DMS79 treated with DMSO at 0.1 percent for 48 hours (cell line): ENCODE measurements at places on chromosomes 12 and 14.

DNA sequence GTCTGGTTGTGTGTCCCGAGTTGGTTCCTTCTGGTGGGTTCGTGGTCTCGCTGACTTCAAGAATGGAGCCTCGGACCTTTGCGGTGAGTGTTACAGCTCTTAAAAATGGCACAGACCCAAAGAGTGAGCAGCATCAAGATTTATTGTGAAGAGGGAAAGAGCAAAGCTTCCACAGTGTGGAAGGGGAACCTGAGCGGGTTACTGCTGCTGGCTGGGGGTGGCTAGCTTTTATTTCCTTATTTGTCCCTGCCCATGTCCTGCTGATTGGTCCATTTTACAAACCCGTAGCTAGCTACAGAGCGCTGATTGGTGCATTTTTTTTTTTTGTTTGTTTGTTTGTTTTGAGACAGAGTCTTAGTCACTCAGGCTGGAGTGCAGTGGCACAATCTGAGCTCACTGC, 29.3 kb downstream of the FGF6 start:
- DNase-seq, result no peak

DNA sequence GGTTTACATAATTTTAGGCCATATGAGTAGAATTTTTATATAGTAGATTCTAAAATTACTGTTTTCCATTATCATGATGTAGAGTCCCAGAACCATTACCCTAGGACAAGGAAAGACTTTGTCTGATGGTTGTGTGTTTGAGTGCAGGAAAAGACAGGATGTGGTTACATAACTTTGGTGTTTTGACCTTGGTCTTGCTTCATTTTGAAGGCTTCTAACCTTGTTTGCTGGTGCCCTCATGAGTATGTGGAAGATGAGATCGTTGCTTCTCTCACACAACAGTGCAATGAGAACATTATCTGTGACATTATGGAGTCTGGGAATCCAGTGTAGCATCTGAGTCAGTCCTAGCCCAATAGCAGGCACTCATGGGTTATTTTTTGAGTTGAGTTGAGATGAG, 106.2 kb downstream of the IGF1 start:
- DNase-seq, result no peak

DNA sequence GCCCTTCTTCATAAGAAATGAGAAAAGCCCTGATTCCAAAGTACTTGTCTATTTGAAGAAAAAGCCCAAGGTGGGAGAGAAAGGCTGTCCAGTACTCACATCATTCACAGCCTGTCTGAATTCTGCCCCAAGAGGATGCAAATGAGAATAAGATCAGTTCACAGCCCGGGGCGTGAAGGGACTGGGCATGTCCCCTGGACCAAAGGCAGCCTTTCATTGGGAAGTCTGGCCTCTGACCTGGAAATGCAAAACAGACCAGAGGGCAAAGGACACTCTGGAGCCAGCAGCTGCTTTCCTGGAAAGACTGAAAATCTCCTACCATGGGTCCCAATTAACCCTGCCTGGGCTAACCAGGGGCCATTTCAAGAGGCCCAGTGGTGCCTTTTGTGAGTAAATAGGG, 191.2 kb upstream of the PELI2 start:
- DNase-seq, result no peak

GRCh38 chr12:87120440-87120839, 864.2 kb upstream of the MGAT4C start:
- DNase-seq, result no peak

GRCh38 chr14:105591052-105591451, 64.7 kb downstream of the TMEM121 start:
- DNase-seq, result no peak

DNA sequence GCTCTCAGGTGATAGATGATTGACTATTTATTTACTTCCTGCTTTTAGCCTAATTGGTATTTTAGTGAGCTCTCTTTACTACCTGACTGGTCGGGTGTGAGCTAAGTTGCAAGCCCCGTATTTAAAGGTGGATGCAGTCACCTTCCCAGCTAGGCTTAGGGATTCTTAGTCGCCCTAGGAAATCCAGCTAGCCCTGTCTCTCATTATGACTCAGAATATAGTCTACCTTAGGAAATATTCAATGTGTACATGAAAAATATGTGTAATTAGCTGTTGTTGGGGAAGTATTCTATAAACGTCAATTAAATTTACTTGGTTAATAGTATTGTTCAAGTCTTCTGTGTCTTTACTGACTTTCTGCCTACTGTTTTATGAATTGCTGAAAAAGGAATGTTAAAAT, 306.9 kb upstream of the DIO2 start:
- no peak for DNase-seq

DNA sequence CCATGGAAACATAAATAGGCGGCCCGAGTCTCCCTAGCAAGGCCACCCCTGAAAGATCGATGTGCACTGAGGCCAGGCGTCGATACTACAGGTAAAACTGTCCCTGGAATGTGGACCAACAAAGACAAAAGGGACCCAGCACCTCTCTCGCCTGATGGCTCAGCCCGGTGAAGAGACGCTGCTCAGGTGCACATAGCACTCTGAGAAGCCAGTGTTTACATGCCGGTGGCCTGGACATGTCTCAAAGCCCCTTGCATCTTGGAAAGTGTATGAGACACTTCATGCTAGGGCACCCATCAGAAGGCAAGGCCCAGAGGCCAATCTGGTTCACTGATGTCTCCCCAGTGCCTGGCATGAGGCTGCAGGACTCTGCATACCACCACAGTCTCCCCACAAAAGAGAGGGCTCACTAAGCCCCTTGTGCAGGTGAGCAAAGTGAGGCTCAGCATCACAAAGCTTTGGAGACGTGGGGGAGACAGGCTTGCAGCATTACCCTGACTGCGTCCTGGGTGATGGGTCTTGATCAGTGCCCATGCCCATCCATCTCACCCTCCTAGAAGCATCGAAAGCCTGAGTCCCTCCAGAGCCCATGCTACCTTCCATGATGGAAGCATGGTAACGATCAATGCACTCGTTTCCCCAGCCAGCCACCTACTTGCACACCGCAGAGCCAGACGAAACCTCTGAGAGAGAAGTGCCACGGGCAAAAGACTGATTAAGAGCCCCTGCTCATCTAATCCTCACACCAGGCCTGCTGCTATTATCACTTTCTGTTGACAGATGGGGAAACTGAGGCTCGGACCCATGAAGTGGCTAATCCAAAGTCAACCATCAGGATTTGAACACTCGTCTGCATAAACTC, 16.1 kb downstream of the BCL11B start:
- DNase-seq, result no peak

GRCh38 chr14:42523666-42524065, 917.0 kb downstream of the LRFN5 start:
- DNase-seq, result no peak
